ENCODE measurements at places on chromosomes 5 and 9. TPM values are rescaled to one million over a fixed set of nuclear protein-coding genes. Genes with fewer than 3 reads are reported as not detected.
A peak's percentile ranks its signal among the peaks of the same experiment; 100 is the strongest.

Gene PCDHB7
- not detected for total RNA-seq

Gene MAMDC4
- 14.8 TPM for total RNA-seq

Gene TMOD1
- total RNA-seq = 5.4 TPM

Gene NKD2
- 18.7 TPM for total RNA-seq

Gene PCDHGC5
- not detected for total RNA-seq

Gene C5orf52
- total RNA-seq = not detected

Gene SLC25A2
- 0.46 TPM for total RNA-seq

Gene TAF11L14
- total RNA-seq = not detected

Gene TNFSF8
- 99.5 TPM for total RNA-seq

Gene FOXD4L3
- total RNA-seq = not detected

DNA sequence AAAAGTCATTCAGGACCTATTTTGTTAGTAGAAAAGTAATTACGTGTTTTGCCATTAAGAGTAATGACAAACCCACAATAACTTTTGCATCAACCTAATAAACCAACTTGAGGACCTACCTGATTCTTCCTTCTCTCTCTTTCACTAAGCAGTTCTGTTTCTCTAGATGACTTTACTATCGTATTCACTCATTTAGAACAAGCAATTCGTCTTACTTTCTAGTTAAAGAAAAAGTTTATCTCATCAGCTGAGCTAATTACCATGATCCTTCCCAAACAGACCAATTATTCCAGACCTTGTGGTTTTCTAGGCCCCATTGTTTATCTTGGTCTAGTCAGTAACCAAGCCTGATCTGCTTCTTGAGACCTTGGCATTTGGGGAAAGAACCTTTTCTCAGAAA, 49.6 kb upstream of the PRDM9 start:
- H3K4me1 ChIP-seq = no peaks in the 10 kb centered on the region
- no peak overlapping the region for H3K4me3 ChIP-seq
- no peaks in the 10 kb centered on the region for H3K27me3 ChIP-seq
- no peak overlapping the region for H3K27ac ChIP-seq
- DNase-seq = no peak

DNA sequence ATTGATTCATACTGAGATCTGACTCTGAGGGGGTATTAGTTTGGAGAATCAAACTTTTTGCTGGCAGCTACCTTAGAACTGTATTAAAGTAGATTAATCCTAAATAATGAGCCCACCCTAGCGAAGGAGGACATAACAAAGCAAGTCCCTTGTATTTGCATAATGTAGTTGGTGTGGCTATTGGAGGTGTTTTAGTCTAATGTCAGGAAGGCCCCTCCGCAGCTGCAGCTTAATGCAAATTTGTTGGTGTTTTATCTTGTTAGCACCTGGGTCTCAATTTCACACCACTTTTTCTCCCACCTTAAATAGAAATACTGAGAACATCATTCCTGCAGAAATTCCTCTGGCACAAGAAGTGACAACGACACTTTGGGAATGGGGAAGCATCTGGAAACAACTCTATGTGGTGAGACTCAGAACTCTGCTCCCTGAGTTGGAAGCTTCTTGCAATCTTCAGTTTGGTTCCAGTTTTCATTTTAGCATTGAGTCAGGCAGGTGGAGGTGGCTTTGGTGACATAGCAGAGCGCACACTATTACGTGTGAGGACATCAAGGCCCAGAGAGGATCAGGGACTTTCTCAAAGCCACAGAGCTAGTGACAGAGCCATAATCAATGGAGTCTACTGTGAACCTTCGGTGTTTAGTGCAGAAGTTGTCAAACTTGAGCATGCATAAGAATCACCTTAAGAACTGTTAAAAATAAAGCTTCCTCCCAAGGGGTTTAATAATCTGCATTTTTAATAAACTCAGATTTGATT, 33.9 kb downstream of the DOCK2 start:
- H3K27ac ChIP-seq = peak overlapping the region; percentile 76
- H3K4me1 ChIP-seq = peaks cover 28% of the 10 kb centered on the region
- H3K27me3 ChIP-seq = no peaks in the 10 kb centered on the region
- H3K36me3 ChIP-seq = peaks cover 8% of the 10 kb centered on the region
- no peak overlapping the region for H3K4me3 ChIP-seq
- DNase-seq = peak; percentile 30

- DNase-seq = peak; percentile 67
- no peak overlapping the region for H3K4me3 ChIP-seq
- no peaks in the 10 kb centered on the region for H3K27me3 ChIP-seq
- no peak overlapping the region for H3K27ac ChIP-seq
- no peaks in the 10 kb centered on the region for H3K4me1 ChIP-seq
Measured at GRCh38 chr5:116947691-116948528, 373.3 kb upstream of the SEMA6A start.

GRCh38 chr5:172686111-172686510, 45.0 kb downstream of the NEURL1B start:
- peaks cover 12% of the 10 kb centered on the region for H3K27me3 ChIP-seq
- no peaks in the 10 kb centered on the region for H3K36me3 ChIP-seq

GRCh38 chr9:68626526-68626925, 78.5 kb upstream of the PIP5K1B start:
- no peak overlapping the region for H3K27ac ChIP-seq
- no peak overlapping the region for H3K4me3 ChIP-seq
- no peaks in the 10 kb centered on the region for H3K4me1 ChIP-seq
- H3K27me3 ChIP-seq = peaks cover 34% of the 10 kb centered on the region
- DNase-seq = no peak

DNA sequence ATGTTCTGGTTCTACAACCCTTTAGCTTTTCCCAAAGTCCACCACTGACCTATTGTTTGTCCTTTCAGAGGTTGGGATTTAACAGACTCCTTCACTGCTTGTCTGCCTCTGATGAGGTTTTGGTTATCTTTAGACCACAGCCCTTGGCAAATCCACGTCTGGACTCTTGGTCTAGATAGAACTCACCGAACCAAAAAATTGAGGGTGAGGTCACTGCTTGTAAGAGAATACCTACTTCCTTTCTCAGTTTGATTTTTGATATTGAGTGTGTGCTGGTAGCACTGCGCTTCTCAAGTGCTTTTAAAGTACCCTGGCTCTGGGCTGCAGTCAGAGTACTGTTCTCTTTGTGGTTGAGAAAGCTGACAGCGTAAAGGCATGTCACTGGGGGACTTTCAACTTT, 61.7 kb downstream of the JMY start:
- H3K4me3 ChIP-seq = no peak overlapping the region
- H3K27ac ChIP-seq = no peak overlapping the region
- H3K27me3 ChIP-seq = no peaks in the 10 kb centered on the region
- no peaks in the 10 kb centered on the region for H3K4me1 ChIP-seq
- no peak for DNase-seq

- H3K4me3 ChIP-seq = no peak overlapping the region
- H3K36me3 ChIP-seq = peaks cover 48% of the 10 kb centered on the region
- DNase-seq = no peak
Measured at GRCh38 chr5:131661933-131662332, 26.9 kb upstream of the RAPGEF6 start.

Data from activated T-cell treated with anti-CD3 and anti-CD28 coated beads, Interleukin-2, amount 50 U/mL, for 72 hours (primary cell).